GM04504 (cell line): ENCODE measurements at places on chromosomes 1 and 21.

- no peak for DNase-seq
Observed at GRCh38 chr1:36137776-36138175, 11.5 kb downstream of the TRAPPC3 start.

DNA sequence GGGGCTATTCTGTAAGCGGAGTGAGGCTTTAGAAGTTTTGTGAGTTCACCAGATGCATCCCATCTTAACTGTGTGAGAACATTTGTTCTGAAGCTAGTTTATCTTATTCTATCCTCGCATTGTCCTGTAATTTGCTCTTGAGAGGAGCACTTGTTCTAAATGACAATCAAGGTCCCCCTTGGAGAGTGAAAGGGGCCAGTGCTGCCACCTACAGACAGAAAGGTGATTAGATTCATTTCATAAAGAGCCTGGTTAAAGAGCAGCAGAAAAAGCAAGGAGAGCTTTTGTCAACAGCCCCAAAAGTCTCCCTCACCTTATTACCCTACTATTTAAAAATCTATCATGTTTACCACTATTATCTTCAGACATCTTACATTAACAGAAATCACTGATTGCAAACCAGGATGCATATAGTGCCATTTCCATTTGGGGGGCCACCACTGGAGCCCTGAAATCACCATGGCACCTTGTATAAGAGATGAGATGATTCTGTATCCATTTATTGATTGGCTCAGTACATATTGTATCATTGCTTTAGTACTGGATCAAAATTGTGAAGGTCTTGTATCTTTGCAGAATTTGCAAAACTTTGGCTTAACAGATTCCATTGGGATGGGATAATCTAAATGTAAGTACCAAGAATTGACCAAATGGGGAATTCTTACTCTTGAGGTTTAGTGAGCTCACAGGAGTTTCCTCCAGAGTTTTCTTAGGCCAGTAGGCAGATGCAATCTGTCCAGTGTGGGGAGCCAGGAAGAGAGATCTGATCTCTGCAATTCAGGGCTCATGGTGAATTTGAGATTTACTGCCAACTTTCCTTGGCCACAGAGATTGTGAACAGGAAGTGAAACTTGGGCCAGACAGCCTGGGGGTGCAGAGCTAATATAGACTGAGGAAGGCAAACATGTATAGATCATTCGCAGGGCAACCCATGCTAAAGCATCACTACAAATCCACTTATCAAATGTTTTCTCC, 64.3 kb upstream of the TRABD2B start:
- DNase-seq, result peak; percentile 8

DNA sequence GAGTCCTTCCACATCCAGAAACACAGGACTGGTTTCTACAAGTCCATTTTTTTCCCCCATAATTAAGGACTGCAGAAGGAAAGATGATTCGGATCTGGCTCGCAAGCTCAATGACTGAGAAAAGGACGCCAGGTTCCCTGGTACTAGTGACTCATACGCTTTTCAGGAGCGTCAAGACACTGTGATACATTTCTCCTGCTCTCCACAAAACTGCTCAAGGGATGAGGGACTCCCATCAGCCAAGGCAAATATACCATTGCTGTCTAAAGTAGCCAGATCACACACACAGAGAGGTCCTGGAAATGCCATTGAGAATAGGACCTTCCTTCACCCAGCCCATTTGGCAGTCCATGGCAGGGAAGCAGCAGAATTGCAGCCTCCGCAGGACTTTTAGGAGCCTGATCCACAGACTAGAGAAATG, 253.6 kb upstream of the IRF2BP2 start:
- DNase-seq, result peak; percentile 49

- DNase-seq, result no peak
Observed at GRCh38 chr1:156692925-156693847, 12.2 kb downstream of the CRABP2 start.

DNA sequence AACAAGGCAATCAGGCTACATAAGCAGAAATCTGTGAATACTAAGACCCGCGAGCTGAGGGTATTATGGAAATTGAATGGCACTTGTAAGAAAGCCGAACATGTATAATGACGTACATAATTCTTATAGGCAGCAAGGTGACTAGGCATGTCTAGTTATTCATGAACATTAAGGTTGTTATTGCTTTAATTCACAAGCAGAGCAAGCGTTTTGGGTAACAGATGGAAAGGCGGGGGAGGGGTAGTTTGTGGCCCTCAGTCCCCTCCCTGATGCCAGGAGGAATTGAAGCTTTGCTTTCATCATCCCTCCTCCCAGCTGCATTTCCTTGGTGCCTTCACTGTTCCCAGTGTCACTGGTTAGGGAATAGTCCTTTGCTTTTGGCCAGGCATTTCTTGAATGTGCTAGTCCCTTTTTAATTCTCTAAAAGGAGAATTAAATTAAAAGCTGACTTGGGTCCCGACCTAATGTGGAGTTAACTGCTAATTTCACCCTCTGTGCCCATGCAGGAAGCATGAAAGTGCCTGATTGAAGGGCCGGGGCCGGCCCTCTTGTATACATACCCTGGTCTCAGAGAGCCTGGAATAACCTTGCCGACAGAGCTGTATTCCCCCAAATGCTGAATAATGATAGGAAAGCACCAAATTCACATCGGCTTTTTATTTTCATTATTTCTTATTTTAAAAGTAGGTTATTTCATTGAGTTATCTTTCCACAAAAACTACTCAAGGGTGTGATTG, 42.5 kb downstream of the RYR2 start:
- DNase-seq, result no peak
